ENCODE measurements at places on chromosomes 6 and 20. TPM values are rescaled to one million over a fixed set of nuclear protein-coding genes. Genes with fewer than 3 reads are reported as not detected.

DNA sequence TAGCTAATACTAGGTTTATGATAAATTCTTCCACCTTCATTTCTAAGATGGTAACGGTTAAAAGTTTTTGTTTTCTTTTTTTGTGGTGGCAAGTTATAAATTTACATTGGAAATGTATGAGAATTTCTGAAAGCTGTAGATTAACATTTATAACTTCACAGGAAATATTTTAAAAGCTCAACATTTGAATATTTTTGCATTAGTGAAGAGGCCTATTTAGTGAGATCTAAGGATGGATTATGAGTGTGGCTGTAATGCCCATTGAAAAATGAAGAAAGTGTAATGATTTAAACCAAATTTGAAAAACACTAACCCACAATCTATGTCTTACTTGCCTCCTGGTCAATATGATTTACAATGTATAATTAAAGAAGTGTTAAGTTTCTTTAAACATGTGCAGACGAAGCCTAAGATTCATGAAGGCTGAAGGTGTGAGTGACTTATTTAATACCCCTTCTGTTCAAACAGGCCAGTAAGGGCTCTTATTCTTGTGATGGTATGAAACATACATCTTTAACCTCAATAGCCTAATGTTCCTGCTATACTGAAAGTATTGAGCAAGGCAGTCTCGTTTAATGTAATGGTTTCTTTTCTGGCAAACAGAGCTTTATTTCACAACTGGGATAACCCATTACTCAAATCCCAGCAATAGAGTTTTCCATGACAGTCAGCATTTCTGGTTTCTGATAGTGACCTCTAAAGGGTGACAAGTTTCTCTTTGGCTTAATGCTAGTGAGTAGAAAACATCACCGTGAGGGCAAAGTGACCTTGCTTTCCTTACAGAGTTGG is 13.2 kb downstream of the HDGFL1 start:
- no peak for DNase-seq

Gene RAET1E
- total RNA-seq = not detected

Gene TMEM244
- total RNA-seq = not detected

DNA sequence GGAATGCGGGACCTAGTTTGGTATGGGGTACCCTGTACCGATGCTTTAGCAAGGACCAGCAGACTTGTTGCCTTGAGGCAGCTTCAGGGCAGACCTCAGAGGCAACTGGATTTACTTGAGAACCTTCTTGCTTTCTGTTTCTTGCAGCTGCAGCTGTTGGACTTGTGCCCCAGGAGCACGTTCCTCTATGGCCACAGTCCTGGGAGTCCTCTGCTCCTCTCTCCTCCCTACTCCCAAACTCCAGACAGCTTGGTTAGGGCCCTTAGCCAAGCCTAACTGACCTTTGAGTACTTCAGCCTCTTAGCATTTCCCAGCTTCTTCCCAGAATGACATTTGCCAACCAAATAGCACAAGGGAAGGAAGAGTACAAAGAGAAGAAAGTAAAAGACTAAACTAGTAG is 34.7 kb downstream of the GHRH start:
- DNase-seq = no peak

DNA sequence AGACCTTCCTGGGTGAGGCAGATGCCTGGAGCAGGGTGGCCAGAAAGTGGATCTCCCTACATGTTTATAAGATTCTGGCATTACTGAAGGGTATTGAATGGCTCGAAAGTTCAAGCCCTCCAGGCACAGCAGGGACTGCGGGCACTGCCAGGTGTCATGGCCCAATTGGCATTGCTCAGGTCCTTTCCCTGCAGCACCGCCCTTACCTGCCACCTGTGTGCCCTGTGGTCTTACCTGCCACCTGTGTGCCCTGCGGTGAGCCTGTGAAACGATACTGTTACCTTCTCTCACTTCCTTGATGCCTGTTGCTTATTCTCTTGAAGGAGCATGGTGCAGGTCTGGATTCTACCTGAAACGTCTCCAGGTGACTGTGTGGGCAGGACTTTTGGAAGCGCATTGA is 32.2 kb downstream of the SMOC2 start:
- DNase-seq = no peak

- DNase-seq = no peak
These were observed 105.0 kb downstream of the FIG4 start for GRCh38 chr6:109795994-109796555.

DNA sequence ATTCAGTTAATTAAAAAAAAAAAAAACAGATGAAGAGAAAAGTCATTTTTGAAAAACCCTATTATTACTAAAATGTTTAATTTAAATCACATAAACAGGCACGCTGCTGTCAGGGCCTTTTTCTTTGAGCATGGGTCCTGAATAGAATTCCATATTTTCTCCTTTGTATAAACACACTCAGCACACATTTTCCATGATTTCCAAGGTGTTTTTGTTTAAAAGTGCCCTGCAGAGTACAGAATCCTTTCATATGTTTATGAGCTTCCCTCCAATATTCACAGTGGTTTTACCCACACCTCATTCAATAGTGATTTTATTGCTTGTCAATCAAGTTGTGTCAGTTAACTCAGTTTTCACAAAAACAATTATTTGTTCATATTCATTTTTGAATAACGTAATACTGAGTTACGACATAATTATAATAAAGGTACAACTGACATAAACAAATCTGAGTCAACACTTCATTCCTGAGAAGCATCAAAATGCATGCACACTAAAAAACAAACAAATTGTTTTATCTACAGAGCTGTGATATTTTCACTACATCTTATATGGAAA is 15.2 kb downstream of the SLC35B3 start:
- DNase-seq = no peak

DNA sequence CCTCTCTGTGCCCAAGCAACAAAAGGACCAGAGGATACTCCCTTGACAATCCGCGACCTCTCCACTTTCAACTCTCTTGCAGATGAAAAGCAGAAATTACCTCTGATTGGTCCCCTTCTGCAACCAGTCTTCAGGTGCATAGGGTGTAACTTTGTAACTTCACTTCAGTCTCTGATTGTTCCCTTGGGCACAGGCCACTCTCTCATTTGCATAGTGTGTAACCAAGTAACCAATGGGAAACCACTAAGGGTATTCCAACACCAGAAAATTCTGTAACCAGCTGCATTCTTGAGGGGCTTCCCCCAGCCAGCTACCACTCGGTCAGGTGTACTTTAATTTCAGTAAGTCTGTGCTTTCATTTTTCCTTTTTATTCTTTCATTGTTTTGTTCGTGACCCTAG is 4.4 kb upstream of the RAET1L start:
- no peak for DNase-seq

All from cerebellum (tissue), 4 donors.